Fibroblast of the aortic adventitia (primary cell): ENCODE measurements at places on chromosomes 12 and 14. TPM values are rescaled to one million over a fixed set of nuclear protein-coding genes. Genes with fewer than 3 reads are reported as not detected.

SERPINA10 gene
- not detected in 2 replicates for total RNA-seq

KRT73 gene
- not detected in 2 replicates for total RNA-seq

SYNDIG1L gene
- total RNA-seq, result not detected in 2 replicates

MEG3 gene
- total RNA-seq, result 155 and 168 TPM in 2 replicates

GPR84 gene
- not detected in 2 replicates for total RNA-seq

AQP2 gene
- total RNA-seq, result not detected in 2 replicates

CIDEB gene
- total RNA-seq, result 1.9 and 4.2 TPM in 2 replicates

RILPL1 gene
- total RNA-seq, result 14.2 and 19.6 TPM in 2 replicates

ACOT6 gene
- total RNA-seq, result not detected in 2 replicates

RIC8B gene
- total RNA-seq, result 5.5 and 15.0 TPM in 2 replicates

POTEM gene
- not detected in 2 replicates for total RNA-seq

PTPRQ gene
- 1.2 and 32.1 TPM in 2 replicates for total RNA-seq

GALNT9 gene
- 0.49 TPM in 1 of 2 replicates, not detected in the other for total RNA-seq

RAD9B gene
- 2.3 and 5.5 TPM in 2 replicates for total RNA-seq

EPYC gene
- not detected in 2 replicates for total RNA-seq

ZNF740 gene
- 12.6 and 16.3 TPM in 2 replicates for total RNA-seq

PRPH gene
- total RNA-seq, result 0.18 and 0.33 TPM in 2 replicates

TAS2R20 gene
- total RNA-seq, result 1.9 and 5.0 TPM in 2 replicates

CLEC4D gene
- total RNA-seq, result not detected in 2 replicates

NGB gene
- not detected in 2 replicates for total RNA-seq

LTB4R2 gene
- total RNA-seq, result 3.5 and 18.6 TPM in 2 replicates

SLC5A8 gene
- not detected in 2 replicates for total RNA-seq

CCDC177 gene
- total RNA-seq, result not detected in 2 replicates

TAS2R46 gene
- 4.7 and 8.8 TPM in 2 replicates for total RNA-seq

TMEM229B gene
- total RNA-seq, result 0.81 and 1.8 TPM in 2 replicates

NINJ2 gene
- 0.45 TPM in 1 of 2 replicates, not detected in the other for total RNA-seq

OAS3 gene
- total RNA-seq, result 3.9 and 5.3 TPM in 2 replicates

TMEM132C gene
- total RNA-seq, result not detected in 2 replicates

KRT82 gene
- not detected in 2 replicates for total RNA-seq

TAS2R19 gene
- 6.3 and 6.5 TPM in 2 replicates for total RNA-seq

SPIC gene
- total RNA-seq, result not detected in 2 replicates

CMKLR1 gene
- 0.54 TPM in 1 of 2 replicates, not detected in the other for total RNA-seq

ARHGAP9 gene
- 0.18 TPM in 1 of 2 replicates, not detected in the other for total RNA-seq

BHLHE41 gene
- total RNA-seq, result 2.3 and 9.2 TPM in 2 replicates

CRIP2 gene
- total RNA-seq, result 32.9 and 54.3 TPM in 2 replicates

JPH4 gene
- not detected in 2 replicates for total RNA-seq

RERG gene
- not detected in 2 replicates for total RNA-seq

PPP4R4 gene
- 0.98 and 7.0 TPM in 2 replicates for total RNA-seq

APOF gene
- not detected in 2 replicates for total RNA-seq

SYT1 gene
- 5.6 and 43.3 TPM in 2 replicates for total RNA-seq

FGF6 gene
- total RNA-seq, result not detected in 2 replicates

TCL1B gene
- 0.98 TPM in 1 of 2 replicates, not detected in the other for total RNA-seq

AJUBA gene
- 14.6 and 47.6 TPM in 2 replicates for total RNA-seq

TIMELESS gene
- 1.6 and 15.9 TPM in 2 replicates for total RNA-seq

GARIN6 gene
- not detected in 2 replicates for total RNA-seq

KCNJ8 gene
- 2.1 and 5.6 TPM in 2 replicates for total RNA-seq

ANO2 gene
- not detected in 2 replicates for total RNA-seq

COCH gene
- 0.36 TPM in 1 of 2 replicates, not detected in the other for total RNA-seq

ASB2 gene
- total RNA-seq, result 0.45 and 0.49 TPM in 2 replicates

SVOP gene
- not detected in 2 replicates for total RNA-seq

NT5DC3 gene
- 7.0 and 11.7 TPM in 2 replicates for total RNA-seq

KRT6C gene
- total RNA-seq, result not detected in 2 replicates

DEPDC4 gene
- 2.1 and 5.9 TPM in 2 replicates for total RNA-seq

MDGA2 gene
- not detected in 2 replicates for total RNA-seq

KLHDC1 gene
- total RNA-seq, result 4.9 and 12.8 TPM in 2 replicates

TOMM20L gene
- not detected in 2 replicates for total RNA-seq

RNASE7 gene
- total RNA-seq, result not detected in 2 replicates

TRAFD1 gene
- total RNA-seq, result 36.5 and 158 TPM in 2 replicates

GPR65 gene
- total RNA-seq, result 0.09 TPM in 1 of 2 replicates, not detected in the other
